ENCODE measurements at places on chromosomes 2 and 18. TPM values are rescaled to one million over a fixed set of nuclear protein-coding genes. Genes with fewer than 3 reads are reported as not detected.
A peak's percentile ranks its signal among the peaks of the same experiment; 100 is the strongest.

TEX44 gene
- not detected for total RNA-seq

- DNase-seq, result no peak
Observed at GRCh38 chr18:69985239-69985638, 37.6 kb upstream of the CD226 start.

DNA sequence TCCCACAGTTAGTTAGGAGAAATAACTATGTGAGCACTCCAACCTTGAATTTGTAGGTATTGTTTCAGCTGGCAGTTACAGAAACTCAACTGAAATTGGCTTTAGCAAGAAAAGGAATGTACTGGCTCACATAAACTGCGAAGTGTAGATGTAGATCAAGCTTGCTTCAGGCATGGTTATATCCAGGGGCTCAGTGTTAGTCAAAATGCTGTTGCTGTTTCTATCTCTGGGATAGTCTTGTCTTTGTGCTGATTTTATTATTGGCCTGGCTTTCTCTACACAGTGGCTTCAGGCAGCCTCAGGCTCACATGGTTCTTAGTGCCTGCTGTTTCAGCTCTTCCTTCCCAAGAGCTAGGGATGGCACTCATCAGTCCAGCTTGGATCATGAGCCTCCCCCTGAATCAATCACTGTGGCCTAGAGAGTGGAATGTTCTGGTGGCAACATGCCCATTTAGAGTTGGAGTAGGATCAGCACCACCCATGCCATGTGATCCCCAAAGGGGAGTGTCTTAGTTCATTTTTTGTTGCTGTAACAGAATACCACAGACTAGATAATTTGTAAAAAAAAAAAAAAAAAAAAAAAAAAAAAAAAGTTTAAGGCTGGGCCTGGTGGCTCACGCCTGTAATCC, 69.1 kb upstream of the FOXI3 start:
- no peak for DNase-seq

DNA sequence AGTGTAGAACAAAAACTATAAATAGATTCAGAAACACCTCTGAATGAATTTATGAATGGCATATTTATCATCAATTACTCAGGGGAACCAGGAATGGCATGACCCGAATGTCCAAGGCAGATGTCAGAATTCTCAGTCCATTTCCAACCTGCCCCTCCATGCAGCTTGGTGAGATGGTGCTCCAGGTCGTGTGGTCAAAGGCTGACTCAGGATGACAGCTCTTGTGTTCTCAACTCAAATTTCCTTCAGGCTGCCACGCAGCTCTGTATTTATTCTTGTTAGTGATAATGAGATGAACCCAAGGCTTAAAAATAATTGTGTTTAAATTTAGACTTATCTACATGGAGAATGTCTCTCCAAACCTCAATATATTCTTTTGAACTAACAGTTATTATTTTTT, 146.9 kb downstream of the METTL4 start:
- no peak for DNase-seq

- no peak for DNase-seq
Observed at GRCh38 chr18:70221915-70222278, 16.4 kb upstream of the RTTN start.

ANKRD30BL gene
- total RNA-seq, result not detected

NOL4 gene
- not detected for total RNA-seq

TBR1 gene
- total RNA-seq, result not detected

DNA sequence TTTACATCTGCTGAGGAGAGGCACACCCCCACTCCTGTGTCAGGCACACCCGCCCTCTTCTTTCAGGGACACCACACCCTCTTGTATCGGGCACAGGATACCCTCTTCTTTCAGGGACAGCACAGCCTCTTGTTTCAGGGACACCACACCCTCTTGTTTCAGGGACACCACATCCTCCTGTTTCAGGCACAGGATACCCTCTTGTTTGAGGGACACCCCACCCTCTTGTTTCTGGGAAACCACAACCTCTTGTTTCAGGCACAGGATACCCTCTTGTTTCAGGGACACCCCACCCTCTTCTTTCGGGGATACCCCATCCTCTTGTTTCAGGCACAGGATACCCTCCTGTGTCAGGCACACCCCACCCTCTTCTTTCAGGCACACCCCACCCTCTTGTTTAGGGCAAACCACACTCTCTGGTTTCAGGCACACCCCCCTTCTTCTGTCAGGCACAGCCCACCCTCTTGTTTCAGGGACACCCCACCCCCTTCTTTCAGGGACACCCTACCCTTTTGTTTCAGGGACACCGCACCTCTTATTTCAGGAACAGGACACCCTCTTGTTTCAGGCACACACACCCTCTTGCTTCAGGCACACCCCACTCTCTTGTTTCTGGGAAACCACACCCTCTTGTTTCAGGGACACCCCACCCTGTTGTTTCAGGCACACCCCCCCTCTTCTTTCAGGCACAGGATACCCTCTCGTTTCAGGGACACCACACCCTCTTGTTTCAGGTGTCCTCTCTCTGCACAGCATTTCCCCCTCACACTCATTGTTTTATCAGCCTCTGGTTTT, 96.2 kb downstream of the TPO start:
- no peak for DNase-seq

GRCh38 chr2:26312471-26312870, 33.5 kb upstream of the SELENOI start:
- DNase-seq, result no peak

- DNase-seq, result no peak
Observed at GRCh38 chr2:54079331-54079730, 36.1 kb upstream of the ACYP2 start.

DNA sequence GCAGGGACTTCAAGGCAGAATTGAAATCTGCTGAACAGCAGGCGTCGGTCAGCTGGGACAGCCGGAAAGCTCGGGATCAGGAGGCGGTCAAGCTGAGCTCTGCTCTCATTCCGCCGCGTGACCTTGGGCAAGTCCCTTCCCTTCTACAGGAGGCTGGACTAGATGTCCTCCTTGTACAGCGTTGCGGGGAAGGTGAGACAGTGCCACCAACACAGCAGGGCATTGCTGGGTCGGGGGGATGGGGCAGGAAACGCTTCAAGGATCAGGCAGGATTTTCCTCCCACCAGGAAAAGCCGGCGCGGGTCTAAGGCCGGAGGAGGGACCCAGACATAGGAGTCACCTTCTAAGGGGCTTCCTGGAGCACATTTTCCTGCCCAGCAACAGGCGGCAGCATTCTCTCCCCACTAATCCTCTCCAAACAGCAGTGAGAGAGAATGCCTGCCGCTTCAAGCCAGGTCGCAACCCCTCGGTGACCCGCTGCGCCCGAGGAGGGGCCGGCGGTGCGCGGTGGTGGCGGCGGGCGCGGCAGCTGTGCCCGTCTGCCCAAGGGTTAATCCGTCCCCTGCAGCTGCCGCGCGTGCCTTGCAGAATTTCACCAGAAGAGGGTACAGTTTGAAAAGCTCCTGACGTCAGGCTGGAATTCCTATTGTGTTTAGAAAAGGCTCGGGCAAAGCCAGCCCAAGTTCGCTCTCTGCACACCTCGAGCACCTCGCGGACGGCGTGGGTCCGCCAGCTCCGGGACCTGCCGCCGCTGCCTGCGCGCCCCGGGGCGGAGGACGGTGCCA, at the start of gene KCNF1:
TSS of gene KCNF1 (plus strand) at position 644 of the 785 bp plus-strand sequence. CDS start 493 bp downstream, outside the sequence.
- peak; percentile 63 for DNase-seq

- peak; percentile 39 for DNase-seq
Observed at GRCh38 chr2:85540133-85540648, 1.2 kb downstream of the MAT2A start.

GRCh38 chr2:59027320-59027719, 786.2 kb upstream of the FANCL start:
- DNase-seq, result no peak

SPC25 gene
- 52.0 TPM for total RNA-seq

- no peak for DNase-seq
Observed at GRCh38 chr2:15932394-15933183, 7.8 kb upstream of the MYCN start.

- DNase-seq, result no peak
Observed at GRCh38 chr2:8926356-8926755, 77.1 kb downstream of the MBOAT2 start.

- no peak for DNase-seq
Observed at GRCh38 chr18:77081390-77081778, 51.2 kb downstream of the MBP start.

- no peak for DNase-seq
Observed at GRCh38 chr2:24828238-24828996, 35.2 kb downstream of the CENPO start.

All from Caki2 (cell line).